CD4-positive, alpha-beta T cell treated with Interleukin-15 for 4 hours (primary cell): ENCODE measurements at places on chromosomes 7 and 10.

DNA sequence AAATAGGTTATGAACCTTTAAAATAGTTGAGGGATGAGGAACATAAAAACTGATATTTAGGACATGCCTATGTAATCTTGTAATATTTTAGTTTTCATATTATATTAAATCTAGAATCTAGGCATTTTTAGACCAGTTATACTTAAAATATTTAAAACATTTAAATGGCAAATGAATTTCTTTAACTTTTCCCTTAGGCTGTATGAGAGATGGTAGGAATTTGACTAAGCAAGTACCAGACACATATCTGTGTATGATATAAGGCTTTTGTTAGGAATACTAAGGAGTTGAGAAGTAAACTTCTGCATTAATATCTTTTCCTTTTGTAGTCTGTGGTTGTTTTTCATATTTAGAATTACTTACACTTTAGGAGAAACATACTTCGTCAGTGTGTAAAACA, 25.1 kb downstream of the SEPTIN7 start:
- no peak for DNase-seq

- no peak for DNase-seq
These were observed 94.8 kb upstream of the AFAP1L2 start for GRCh38 chr10:114499116-114499515.

DNA sequence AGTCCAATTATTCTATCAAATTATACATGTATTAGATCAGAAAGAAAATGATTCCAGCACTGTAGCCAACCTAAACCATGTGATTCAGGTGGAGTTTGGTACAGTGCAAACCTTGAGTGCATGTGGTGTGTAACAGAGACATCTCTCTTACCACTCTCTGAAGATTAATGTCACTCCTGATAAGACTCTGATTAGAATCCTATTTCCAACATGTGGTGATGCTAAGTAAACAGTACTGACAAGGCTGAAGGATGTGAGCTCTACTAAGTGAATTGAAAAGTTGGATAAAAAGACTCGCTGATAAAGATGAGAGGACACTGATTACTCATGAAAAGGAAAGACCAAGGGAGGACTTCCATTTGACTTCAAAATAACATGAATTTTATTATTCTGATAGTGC, 232.0 kb downstream of the SDK1 start:
- no peak for DNase-seq

DNA sequence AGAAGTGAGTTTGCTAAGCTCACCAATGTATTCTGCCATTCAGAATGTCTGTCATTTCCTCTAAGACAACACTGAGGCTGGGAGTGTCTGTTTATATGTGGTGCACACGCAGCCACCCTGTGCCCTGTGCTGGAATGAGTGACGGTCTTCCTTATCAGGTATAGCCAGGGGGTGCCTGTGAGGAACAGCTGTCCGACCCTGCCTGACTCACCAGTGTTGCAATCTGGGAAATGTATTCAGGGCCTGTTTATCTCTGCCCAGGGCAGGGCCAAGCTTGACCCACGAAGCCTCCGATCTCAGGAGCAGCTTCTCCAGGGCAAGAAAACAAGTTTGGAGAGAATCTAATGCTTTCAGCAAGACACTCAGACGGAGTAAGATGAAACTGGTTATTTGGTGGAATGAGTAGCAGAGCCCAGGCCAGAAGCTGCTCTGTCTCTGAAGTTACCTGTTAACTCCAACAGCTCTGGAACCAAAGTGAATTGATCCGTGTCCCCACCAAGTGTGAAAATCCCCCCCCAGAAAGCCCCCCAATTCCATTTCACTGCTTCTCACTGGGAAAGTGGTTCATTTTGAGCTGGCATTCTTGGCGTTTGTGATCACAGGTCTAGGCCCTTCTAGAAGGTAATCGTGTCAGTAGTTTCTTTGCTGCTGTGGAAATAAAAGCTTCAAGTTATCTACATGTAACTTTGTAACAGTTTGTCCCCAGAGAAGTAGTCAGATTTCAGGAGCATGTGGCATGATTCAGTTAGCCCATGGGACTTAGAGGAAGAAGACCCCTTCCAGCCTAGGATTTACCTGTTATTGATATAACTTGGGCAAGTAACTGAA, 6.1 kb upstream of the UBE2H start:
- no peak for DNase-seq

DNA sequence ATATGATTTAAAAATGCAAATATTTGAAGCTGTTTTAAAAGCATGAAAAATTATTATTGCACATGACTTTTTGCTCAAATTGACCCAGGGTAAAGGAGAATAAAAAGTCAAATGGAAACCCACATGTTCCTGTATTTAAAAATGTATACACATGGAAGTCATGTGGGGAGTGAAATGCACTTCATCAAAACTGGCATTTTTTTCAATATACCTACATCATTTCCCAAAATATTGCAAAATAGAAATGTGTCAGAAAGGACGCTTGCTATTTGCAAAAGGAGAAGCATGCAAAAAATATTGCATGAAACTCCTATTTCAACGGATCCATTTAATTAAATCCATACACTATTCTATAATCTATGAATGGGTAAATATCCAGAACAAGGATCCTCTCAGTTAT, 117.0 kb downstream of the POU6F2 start:
- no peak for DNase-seq
